Nephron progenitor cell (in vitro differentiated cells): ENCODE measurements at places on chromosomes 11 and 22.

- DNase-seq: no peak
Observed at GRCh38 chr11:126474220-126474619, 118.7 kb downstream of the ST3GAL4 start.

DNA sequence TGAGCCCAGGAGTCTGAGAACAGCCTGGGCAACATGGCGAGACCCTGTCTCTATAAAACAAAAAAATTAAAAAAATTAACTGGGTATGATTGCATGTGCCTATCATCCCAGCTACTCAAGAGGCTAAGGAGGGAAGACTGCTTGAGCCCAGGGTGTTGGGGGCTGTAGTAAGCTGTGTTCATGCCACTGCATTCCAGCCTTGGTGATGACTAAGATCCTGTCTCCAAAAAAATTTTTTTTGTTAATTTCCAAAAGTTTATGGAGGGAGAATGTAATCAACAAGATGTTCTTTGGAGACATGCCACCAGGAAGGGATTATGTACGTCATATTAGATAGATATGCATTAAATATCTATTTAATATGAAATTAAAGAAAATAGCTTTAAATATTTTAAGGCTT is 267.5 kb downstream of the SBF2 start:
- no peak for DNase-seq

GRCh38 chr11:125674210-125674609 is 6.4 kb downstream of the ACRV1 start:
- DNase-seq: no peak

DNA sequence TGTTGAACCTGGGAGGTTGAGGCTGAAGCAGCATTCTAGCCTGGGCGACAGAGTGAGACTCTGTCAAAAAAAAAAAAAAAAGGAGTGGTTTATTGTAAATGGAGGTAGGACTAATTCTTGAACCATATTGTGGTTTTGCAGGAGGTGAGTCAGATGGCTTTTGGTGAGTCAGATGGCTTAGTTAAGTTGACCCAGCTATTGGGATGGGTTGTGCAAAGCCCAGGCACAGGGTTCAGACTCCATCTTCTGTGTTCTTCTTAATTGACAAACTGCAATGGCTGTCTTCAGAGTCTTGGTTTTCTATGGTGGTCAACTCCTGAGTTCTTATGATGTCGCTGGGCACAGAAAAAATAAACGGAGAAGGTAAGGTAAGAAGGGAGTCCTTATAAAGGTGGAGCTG is 182.7 kb downstream of the ADAMTS15 start:
- no peak for DNase-seq

GRCh38 chr11:60150279-60150678 is 32.6 kb downstream of the MS4A6A start:
- no peak for DNase-seq

DNA sequence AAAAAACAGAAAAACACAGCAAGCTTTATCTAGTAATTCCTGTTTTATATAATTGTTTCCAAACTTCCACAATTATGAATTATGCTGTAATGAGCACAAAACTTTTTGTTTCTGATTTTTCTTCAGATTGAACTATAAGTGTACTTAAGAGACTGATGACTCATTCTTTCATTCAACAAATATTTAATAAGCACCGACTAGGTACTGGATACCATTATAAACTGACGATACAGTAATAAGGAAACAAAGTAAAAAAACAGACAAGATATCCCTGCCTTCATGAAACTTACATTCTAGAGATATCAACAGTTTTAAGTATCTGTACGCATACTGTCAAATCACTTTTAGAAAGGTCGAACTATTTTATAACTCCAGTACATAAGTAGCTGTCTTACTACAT is 78.6 kb downstream of the ME3 start:
- DNase-seq: no peak

GRCh38 chr22:26904483-26904882 is 247.1 kb downstream of the MIAT start:
- DNase-seq: no peak

DNA sequence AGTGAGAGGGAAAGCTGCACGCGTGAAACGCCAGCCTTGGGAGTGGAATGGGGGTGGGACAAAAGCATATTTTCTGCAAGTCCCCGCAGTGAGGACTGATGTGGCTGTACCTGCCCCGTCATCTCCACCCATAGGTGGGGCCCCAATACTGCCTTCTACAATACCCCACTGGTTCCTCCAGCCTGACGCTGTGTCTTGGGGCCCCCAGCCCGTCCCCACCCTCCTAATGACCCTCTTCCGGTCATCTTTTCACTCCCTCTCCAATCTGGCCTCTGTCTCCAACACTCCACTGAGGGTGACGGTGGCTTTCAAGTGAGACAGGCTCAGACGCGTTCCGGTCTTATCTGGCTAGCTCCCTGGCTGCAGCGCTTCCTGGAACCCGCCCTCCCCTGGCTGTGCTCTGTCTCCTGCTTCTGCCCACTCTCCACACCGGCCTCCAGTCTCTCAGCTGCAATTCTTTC is 104.2 kb downstream of the MICAL3 start:
- peak; percentile 35 for DNase-seq

DNA sequence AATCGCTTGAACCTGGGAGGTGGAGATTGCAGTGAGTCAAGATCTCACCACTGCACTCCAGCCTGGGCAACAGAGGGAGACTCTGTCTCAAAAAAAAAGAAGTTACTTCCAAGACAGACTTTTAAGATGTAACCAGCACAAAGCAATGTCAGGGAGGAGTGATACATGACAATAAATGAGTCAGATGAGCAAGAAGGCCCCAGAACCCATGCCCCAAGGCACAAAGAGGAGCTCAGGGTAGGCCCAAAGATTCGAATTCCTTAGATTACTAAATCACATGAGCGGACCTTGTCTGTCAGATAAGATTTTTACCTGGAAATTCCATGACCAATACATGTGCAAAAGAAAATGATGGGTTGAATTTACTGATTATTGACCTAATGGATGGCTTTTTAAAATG is 10.5 kb upstream of the JHY start:
- DNase-seq: no peak

- peak; percentile 74 for DNase-seq
Observed at GRCh38 chr11:114399490-114400215, 658 bp downstream of the C11orf71 start.

DNA sequence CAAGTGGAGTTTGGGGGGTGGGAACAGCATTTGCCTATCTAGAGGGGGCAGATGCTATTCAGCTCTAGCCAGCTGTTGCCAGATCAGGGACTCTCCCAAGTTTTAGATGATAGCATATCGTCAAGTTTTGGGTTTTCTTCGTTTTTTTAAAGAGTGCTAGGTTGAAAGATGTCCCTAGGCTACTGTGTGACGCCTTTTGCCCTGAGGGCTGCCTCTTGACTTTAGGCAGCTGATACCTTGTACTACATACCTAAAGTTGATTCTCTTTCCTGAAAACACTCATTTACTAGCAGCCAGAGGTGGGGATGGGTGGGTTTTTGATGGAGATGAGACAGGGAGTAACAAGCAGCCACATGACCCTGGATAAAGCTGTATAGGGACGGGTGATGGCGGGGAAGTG is 87.1 kb downstream of the ABTB2 start:
- DNase-seq: no peak

DNA sequence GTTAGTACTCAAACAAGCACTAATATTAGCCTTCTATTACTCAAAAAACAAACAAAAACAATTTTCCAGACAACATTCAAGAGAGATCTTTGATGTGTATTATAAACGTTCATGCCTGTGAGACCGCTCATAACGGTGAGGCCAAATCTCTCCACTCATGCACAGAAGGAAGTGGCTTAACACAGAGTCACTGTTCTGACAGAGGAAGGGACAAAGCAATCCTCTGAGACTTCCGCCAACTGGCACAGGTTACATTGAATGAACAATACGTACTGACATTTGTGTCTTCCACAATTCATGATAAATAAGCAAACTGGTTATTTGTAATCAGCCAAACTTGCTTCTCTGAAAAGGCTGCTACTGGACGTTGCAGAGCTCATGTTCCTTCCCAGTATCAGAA is 30.5 kb downstream of the CHKA start:
- no peak for DNase-seq

GRCh38 chr11:114172871-114173444 is 113.4 kb downstream of the ZBTB16 start:
- no peak for DNase-seq

DNA sequence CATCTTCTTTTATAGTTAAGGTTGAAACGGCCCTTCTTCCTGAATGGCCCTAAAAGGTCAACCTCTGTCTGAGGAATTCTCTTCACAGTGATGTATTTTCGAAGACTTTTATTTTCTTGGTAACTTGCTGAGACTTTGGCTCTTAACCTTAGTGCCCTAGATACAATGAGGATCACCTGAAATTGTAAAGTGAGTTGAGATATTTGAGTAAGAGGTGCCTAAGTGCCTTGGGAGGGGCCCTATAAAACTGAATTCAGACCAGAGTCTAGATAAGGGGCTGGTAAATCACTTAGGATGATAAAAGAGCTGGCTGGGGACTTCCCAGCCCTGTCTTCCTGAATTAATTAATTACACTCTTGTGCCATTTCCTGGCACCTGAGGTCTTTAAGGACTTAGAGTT is 505.6 kb upstream of the KIRREL3 start:
- no peak for DNase-seq

DNA sequence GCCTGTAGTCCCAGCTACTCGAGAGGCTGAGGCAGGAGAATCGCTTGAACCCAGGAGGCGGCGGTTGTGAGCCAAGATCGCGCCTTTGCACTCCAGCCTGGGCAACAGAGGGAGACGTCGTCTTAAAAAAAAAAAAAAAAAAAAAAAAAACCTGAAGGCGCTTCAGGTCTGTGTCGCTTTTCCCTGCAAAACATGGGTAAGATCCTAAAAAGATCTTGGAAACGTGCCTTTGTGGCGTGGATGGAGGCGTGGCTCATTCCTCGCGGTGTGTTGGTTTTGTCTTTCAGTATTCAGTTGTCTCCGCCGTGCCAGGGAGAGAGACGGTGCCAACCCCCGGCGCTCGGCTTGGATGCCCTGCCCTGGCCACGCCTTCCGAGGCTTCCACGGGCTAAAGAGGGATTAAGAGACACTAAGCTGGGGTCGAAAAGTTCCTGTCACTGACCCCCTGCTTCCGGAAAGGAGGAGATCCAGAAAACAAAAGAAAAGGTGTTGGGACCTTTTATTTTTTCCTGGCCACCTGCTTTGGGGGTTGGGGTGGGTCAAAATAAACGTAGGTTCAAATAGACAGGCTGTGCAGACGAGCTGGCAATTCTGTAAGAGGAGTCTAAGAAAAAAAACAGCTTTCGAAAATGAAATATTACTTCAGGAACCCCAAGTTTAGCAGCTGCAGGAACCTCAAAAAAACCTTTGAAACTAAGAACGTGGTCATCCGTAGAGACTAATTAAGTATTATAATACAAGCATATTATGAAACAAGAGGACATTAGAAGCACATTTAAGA is 1.1 kb upstream of the SLC35F2 start:
- peak; percentile 20 for DNase-seq

GRCh38 chr11:13303668-13304649 is 26.4 kb downstream of the BMAL1 start:
- no peak for DNase-seq

DNA sequence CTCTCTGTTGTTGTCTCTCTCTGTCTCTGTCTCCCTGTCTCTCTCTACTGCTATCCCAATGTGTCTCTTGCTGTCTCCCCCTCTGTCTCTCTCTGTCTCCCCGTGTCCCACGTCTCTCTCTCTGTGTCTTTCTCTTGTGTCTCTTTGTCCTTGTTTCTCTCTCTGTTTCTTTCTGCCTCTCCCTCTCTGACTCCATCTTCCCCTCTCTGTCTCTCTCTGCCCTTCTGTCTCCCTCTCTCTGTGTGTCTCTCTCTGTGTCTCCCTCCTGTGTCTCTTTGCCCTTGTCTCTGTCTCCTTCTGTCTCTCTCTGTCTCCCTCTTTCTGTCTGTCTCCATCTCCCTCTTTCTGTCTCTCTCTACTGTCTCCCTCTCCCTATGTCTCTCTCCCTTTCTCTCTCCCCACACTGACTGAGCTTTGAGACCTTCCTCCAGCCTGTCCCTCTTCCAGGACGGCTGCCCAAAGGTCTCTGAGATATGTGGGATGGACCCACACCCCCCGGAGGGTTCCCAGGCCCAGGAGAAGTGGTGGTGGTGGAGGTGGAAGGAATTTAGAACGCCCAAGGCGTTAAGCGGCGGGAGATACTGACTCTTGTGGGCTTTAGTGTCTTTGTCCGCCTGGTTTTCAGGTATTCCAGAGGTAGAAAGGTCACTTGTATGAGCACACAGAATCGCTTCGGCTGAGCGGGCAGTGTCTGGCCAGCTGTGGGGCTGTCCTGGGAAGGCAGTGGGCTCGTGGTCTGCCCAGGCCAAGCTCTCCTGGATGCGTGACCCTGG is 65.5 kb upstream of the CCND1 start:
- DNase-seq: no peak

- DNase-seq: no peak
Observed at GRCh38 chr11:124108156-124108555, 7.1 kb upstream of the VWA5A start.

GRCh38 chr11:793556-793955 is 3.7 kb upstream of the CEND1 start:
- no peak for DNase-seq

DNA sequence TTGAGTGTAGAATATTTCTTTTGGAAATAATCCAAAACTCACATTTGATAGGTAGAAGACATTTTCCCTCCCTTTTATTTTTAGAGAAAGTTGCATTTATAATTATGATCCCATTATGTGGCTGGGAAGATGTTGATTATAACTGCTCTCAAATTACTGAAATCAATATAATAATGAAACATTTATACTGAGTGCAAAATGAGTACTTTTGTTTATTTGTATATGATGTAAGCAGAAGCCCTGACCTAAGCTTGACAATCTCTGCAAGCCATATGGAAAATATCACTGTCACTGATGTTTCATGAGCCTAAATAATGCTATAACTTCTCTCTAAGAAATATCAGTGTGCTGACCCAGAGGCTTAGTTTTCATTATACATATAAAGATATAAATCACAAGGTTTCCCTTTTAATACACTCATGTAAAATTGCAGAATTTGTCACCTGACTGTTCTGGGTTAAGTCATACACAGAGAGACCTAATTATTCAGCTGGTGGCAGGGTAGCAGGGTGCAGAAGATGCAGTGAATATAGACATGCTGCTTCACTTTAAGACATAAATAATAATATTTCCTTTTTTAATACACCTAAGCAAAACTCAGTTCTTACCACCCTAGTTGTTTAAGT is 99.2 kb downstream of the BBOX1 start:
- DNase-seq: no peak

DNA sequence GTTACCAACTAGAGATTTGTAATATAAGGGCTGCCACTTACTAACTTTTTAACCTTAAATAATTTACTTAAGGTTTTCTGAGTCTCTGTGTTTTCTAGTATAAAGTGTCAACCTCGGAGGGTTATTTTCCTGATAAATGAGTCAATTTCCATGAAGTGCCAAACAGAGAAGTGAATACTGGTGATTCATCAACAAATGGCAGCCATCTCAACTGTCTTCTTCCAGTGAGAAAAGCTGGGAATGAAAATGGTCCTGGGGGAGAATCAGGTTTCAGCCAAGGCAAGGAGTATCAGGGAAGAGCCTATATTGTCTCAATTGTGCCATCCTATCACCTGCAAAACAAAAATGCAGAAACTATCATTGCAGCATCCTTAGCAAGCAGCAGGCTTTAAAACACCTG is 129.1 kb downstream of the LUZP2 start:
- DNase-seq: no peak
